Aorta (tissue), 5 donors: ENCODE measurements at places on chromosomes 11 and 22.
A peak's percentile ranks its signal among the peaks of the same experiment; 100 is the strongest.

DNA sequence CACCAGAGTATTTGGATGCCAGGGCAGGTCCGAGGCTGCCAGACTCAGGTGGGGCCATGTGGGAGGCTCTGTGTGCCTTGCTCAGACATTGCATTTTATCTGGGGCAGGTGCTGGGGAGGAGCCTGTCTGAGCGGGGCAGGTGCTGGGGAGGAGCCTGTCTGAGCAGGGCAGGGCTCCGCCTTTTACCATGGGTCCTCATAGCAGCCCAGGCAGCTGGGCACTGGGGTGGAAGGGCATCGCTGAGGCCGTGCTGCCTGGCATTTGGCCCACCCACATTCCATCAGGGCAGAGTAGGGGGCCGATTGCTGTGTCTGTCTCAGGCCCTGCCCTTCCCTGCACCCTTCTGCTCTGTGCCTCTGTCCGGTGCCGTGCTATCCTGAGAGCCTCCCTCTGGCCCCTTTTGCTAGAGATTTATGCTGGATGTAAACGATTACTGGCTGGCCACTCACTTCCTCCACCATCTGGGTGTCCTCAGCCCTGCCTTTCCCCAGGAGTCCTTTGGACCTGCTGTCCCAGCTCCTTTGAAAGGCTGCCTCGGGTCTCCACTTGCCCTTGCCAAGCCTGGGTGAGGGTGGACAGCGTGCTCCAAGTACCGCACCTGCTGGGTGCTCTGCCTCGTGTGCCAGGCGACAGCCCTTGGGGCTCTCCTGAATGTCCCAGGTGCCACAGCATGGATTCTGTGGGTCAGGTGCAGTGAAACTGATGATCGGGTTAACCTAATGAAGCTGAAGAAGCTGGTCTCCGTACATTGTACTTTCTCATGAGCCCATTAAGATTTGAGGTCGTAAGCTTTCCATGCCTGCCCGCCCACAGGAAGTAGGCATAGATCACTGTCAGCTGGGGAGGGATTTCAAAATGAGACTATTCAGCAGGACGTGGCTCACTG lies 281.6 kb downstream of the TBC1D22A start:
- H3K4me3 ChIP-seq = no peak overlapping the region
- peak; percentile 45 for DNase-seq
- no peak overlapping the region for H3K27ac ChIP-seq

DNA sequence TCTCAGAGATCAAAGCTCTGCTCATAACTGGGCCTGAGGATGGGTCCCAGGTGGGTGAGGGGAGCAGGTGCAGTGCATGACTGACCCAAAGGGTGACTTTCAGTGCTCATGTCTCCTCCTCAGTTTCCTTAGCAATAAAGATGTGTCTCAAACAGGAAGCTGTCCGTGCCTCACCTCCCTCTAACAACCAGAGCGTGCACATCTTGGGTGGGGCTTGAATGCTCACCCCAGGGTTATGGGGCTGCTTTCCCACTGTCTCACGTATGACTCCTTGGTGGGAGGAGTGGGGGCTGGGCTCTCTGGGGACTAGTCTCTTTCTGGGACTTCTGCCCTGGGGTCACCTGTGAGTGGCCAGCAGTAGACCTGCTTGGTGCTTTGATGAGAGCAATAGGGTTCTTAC lies 53.9 kb upstream of the PHOX2A start:
- no peaks in the 10 kb centered on the region for H3K27me3 ChIP-seq
- peaks cover 7% of the 10 kb centered on the region for H3K36me3 ChIP-seq
- H3K4me1 ChIP-seq = no peaks in the 10 kb centered on the region
- H3K27ac ChIP-seq = no peak overlapping the region

GRCh38 chr11:68411501-68411991 lies 49.0 kb upstream of the PPP6R3 start:
- no peaks in the 10 kb centered on the region for H3K36me3 ChIP-seq
- H3K4me3 ChIP-seq = no peak overlapping the region
- no peaks in the 10 kb centered on the region for H3K4me1 ChIP-seq
- no peaks in the 10 kb centered on the region for H3K27me3 ChIP-seq
- no peak for DNase-seq

- no peaks in the 10 kb centered on the region for H3K36me3 ChIP-seq
- H3K4me3 ChIP-seq = no peak overlapping the region
- no peak for DNase-seq
- H3K4me1 ChIP-seq = no peaks in the 10 kb centered on the region
- H3K27ac ChIP-seq = no peak overlapping the region
- no peaks in the 10 kb centered on the region for H3K27me3 ChIP-seq
These were observed 88.3 kb upstream of the MTMR2 start for GRCh38 chr11:96012086-96012824.

- DNase-seq = no peak
- no peak overlapping the region for H3K4me3 ChIP-seq
- no peaks in the 10 kb centered on the region for H3K4me1 ChIP-seq
- no peak overlapping the region for H3K27ac ChIP-seq
These were observed 3.4 kb downstream of the USP2 start for GRCh38 chr11:119377961-119378667.

DNA sequence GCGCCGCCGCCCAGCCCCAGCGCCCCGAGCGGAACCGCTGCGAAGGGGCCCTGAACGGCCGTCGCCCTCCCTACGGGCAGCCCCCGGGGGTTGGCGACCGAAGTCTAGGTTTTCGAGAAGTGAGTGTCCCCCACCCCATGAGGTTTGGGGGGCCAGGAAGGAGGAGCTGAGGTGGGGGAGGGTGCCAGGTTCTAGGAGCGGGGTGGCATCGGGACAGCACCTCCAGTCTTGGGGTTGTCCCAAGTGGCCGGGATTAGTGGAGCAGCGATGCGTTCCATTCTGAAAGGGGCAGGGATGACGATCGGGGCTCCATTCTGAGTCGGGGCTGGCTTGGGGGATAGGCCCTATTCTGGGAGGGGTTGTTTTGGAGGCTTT lies 408 bp downstream of the PPP2R5B start:
- no peaks in the 10 kb centered on the region for H3K27me3 ChIP-seq
- H3K4me3 ChIP-seq = peak overlapping the region; percentile 58
- no peaks in the 10 kb centered on the region for H3K36me3 ChIP-seq
- DNase-seq = no peak
- peak overlapping the region; percentile 7 for H3K27ac ChIP-seq

DNA sequence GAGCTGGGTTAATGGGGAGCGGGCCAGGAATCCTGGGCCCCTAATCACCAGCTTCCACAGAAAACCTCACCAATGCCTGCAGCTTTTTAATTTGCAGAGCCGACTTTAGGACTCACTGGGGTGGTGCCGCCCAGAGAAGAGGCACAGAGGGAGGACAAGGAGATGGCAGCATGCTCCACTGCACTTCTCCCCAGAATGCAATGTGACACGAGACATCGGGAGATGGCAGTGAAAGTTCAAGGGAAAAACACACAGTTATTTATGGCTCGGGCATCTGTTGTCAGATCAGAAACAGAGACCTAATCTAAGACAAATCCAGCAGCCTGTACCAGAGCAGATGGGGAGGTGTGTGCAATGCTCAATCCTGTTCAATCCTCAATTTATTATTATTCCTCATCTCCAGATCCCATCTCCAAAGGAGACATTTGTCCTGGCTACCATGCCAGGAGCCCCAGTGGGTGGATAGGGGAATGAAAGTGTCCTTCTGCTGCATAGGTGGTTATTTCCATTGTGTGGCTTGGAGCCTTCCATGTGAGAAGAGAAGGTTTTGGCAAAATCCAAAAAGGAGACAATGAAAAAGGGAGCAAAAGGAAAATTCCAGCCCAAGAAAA lies 250.0 kb downstream of the NXPE2 start:
- H3K27ac ChIP-seq = no peak overlapping the region
- H3K27me3 ChIP-seq = no peaks in the 10 kb centered on the region
- H3K4me3 ChIP-seq = no peak overlapping the region
- DNase-seq = no peak

DNA sequence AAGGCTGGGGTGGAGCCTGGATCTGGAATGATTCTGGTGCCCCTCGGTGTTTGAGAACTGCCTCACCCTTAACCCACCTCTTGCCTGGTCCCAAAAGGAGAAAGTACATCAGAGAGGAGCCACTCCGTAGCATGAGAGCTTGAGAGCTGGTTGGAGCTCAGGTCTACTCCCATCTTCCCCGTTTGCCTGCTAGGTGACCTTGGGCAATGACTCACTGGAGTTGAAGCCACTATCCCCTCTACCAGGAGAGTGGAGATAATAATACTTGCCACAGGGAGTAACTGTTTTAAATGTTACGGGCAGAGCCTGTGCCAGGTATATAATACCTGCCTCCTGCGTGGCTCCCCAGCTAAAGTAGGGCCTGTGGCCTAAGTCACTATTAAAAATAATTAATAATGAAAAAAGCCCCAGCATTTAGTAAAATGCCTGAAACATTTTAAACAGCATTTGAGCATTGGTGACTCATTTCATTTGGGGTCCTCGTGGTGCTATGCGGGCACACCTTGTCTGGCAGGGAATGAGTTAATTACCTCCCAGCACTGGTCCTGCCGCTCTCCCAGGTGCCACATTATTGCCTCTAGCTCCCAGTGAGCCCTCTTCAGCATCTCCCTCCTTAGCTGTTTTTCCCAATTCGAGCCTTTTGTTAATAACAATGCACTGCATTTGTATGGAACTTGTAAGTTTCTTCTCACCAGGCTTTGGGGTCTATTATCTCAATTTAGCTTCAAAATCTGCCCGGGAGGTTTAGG lies 22.5 kb downstream of the CYTH4 start:
- no peaks in the 10 kb centered on the region for H3K27me3 ChIP-seq
- H3K4me1 ChIP-seq = no peaks in the 10 kb centered on the region
- no peak overlapping the region for H3K4me3 ChIP-seq
- DNase-seq = no peak

DNA sequence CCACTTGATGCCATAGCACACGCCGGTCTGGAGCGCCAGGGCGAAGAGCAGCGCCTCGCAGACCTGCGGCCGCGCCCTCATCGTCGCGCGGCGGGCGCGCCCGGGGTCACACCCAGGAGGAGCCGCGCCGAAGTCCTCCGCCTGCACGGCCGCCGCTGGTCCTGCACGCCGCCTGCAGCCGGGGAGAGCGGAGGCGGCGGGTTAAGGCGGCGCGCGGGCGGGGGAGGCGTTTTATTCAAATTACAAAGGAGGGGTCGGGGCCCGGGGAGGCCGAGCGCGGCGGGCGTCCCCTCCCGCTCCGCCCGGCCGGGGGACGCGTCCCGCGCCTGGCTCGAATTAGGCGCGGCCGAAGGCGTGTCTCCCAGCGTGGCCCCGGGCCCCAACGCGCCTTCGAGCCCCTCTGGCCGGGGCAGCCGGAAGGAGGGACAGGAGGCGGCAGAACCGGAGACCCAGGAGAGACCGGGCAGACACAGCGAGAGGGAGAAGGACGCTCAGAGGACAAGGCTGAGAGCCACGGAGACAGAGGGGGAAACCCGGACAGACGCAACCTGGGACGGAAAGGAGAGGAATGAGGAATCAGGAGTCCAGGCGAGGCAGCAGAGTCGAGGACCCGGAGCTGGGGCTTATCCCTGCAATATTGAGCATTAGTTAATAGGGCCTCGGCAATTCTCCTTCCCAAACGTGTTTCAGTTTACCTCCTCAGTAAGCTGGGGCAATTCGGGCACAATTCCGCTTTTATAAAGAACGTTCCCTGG lies at the start of gene WNT11:
TSS of gene WNT11 (minus strand) at position 176 of the 755 bp plus-strand sequence. CDS start at position 81, 95 bp downstream.
- no peaks in the 10 kb centered on the region for H3K4me1 ChIP-seq
- no peak within 1 kb of the TSS for H3K27ac ChIP-seq
- DNase-seq = peak; percentile 61
- no peaks in the 10 kb centered on the region for H3K27me3 ChIP-seq
- peak within 1 kb of the TSS; percentile 11 for H3K4me3 ChIP-seq

DNA sequence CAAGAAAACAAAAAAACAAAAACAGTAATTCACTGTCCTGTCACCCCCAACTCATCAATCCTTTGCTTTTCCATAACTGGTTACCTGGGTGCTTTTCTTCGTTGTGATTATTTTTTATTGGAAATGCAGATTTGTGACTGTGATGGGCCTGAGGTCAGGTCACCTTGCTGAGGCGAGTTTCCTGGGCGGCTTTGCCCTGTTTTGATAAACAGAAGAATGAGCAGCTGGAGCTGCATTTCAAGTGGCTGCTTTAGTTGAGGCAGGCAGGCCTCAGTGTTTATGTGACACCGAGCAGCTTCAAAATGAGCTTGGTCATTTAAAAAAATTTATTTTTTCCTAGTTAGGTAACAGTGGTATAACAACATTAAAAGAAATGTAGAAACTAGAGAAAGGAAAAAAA lies 22.2 kb downstream of the PTPRJ start:
- no peak for DNase-seq
- H3K27me3 ChIP-seq = no peaks in the 10 kb centered on the region
- H3K27ac ChIP-seq = no peak overlapping the region
- no peaks in the 10 kb centered on the region for H3K36me3 ChIP-seq
- no peak overlapping the region for H3K4me3 ChIP-seq
- H3K4me1 ChIP-seq = peaks cover 4% of the 10 kb centered on the region

DNA sequence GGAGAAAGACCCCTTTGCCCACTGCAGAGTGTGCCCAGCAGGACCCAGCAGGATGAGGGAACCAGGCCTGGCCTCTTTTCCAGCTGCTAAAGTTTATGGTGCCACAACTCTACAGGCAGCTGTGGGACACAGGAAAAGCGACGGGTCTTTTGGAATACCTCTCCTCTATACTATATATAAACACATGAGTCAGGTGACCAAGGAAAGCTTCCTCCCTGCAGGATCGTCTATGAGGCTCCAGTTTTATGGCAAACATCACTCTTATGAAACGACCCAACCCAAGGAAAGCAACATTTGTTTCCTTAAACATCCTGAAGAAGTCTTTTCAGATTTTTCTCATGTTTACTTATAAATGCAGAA lies 102.8 kb upstream of the AKIP1 start:
- H3K4me1 ChIP-seq = no peaks in the 10 kb centered on the region
- peak overlapping the region; percentile 53 for H3K27ac ChIP-seq
- no peaks in the 10 kb centered on the region for H3K27me3 ChIP-seq
- DNase-seq = no peak
- peak overlapping the region; percentile 21 for H3K4me3 ChIP-seq
- no peaks in the 10 kb centered on the region for H3K36me3 ChIP-seq

DNA sequence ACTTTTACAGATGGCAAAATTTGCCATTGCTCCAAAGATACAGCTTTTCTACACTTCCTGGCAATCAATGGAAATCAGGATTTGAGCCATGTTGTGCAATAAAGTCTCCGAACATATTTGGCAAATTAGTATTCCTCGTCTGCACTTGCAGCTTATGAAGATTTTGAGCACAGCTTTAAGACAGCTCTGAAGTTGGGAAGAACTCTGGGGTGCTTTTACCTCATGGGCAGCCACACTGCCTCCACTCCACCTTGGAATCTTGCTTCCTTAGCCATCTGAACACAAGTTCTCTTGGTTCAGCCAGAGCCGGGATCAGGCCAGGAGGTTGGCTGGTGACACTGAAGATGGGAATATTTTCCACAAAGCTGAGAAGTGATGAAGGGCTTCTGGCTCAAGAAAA lies 191.2 kb downstream of the CWF19L2 start:
- no peaks in the 10 kb centered on the region for H3K27me3 ChIP-seq
- H3K4me3 ChIP-seq = no peak overlapping the region
- DNase-seq = no peak
- no peak overlapping the region for H3K27ac ChIP-seq
- H3K4me1 ChIP-seq = no peaks in the 10 kb centered on the region
